ENCODE measurements at places on chromosomes 5 and 9. TPM values are rescaled to one million over a fixed set of nuclear protein-coding genes. Genes with fewer than 3 reads are reported as not detected.
A peak's percentile ranks its signal among the peaks of the same experiment; 100 is the strongest.

DNA sequence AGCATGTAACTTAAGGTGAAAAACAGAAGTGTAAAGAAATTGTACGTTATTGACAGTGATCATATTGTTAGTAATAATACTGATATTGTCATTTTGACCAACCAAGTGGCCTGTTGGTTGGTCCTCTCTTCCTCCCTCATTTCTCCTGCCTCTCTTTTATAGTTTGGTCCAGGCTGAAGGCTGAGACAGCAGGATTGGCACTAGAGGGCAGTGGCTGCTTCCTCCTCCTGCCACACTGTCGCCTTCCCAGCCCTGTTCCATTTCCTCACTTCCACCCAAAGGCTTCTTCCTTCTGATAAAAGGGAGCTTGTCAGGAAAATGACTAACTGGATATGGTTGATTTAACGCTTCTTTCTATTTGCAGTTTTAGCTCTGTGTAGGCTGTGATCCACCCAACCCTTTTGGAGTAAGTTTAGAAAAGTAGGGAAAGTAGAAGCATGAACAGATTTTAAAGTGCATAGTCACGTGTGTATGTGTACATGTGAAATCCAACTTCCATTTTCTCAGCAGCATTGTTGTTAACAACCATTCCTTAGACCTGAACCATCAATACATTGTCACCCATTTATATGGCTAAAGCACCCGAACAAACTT is 35.6 kb downstream of the PTCD2 start:
- no peak for DNase-seq

DNA sequence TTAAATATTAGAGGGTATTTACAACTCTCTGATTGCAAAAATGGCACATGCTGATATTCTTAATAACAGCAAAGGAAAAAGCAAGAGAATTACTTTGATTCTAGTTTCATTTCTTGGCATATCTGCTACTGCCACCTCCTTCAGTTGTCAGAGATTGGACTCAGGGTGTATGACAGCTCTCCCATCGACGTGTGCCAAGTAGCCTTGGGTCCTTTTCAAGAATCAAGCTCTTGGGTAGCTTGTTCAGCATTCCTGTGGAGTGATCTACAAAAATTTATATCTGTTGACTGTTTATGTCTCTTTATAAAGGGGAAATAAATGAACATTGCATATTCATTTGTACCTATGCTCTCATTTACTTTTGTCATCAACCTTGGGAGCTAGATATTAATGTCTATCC is 315.6 kb downstream of the PRR16 start:
- no peak for DNase-seq

GRCh38 chr5:93829346-93829745 is 87.9 kb upstream of the POU5F2 start:
- no peak for DNase-seq

GRCh38 chr5:140202078-140202477 is 27.1 kb downstream of the CYSTM1 start:
- DNase-seq = no peak

- peak; percentile 13 for DNase-seq
Observed at GRCh38 chr5:157384971-157385709, 74.9 kb upstream of the NIPAL4 start.

GRCh38 chr9:68585034-68585761 is 44.5 kb upstream of the TMEM252 start:
- DNase-seq = no peak

- no peak for DNase-seq
Observed at GRCh38 chr5:103086547-103086946, 33.4 kb downstream of the GIN1 start.

GRCh38 chr9:128636024-128636390 is 20.6 kb downstream of the DYNC2I2 start:
- peak; percentile 35 for DNase-seq

- no peak for DNase-seq
Observed at GRCh38 chr9:37386988-37387387, 35.5 kb upstream of the GRHPR start.

C1QTNF3 gene
- 20.7 TPM for polyA plus RNA-seq

MAMDC4 gene
- polyA plus RNA-seq = 9.5 TPM
